H4 (cell line): ENCODE measurements at places on chromosomes 4 and X.

- DNase-seq: no peak
Observed at GRCh38 chr4:112213091-112213490, 18.5 kb upstream of the AP1AR start.

GRCh38 chr4:6229671-6230501 lies 29.5 kb upstream of the JAKMIP1 start:
- DNase-seq: no peak

- no peak for DNase-seq
Observed at GRCh38 chrX:133183806-133184205, 34.3 kb downstream of the TFDP3 start.

DNA sequence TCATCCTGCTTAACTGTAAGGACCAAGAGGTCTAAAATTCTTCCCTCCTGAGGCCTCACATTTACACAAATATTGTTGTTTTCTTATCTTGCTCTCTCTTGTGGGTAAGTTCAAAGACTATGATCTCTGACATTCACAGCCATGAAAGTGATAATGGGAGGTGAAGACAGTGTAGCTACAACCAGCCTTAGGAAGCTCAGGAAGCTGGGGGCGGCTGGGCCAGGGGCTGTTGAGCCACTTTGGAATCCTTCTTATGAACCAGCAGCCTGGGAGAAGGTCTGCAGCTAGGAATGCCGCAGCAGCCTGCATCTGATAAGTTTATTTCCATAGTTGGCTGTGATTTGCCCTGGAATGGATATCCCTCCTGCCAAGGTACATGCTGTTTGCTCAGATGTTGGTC lies 316.2 kb downstream of the STIM2 start:
- DNase-seq: no peak

DNA sequence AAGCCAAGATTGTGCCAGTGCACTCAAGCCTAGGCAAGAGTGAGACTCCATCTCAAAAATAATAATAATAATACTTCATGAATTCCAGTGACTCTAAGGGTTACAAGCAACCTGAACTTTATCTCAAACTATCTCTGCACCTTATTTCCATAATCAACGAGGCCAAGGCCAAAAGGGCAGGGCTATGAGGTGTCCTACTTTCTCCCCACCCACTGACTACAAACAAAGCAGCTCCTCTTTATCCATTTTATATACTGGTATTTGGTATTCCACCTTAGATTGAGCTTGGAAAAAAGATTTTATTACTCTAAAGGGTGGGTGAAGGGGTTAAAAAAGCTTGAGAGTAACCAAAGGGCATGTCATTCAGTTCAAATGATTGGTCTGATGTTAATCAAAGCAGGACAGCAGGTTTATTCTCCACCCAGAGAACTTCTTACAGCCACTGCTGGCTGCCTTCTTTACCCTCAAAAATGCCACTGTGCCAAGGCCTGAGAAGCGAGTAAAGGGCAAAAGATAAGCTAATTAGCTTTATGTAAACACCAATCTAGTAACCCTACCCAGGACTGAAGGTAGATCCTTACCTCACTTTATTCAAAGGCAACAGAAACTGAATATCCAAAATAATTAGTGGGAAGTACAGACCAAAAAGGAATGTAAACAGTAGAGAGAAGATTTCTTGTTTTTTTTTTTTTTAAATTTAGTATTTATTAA lies 28.2 kb downstream of the APOO start:
- no peak for DNase-seq

GRCh38 chrX:72057849-72058248 lies 73.9 kb downstream of the RTL5 start:
- DNase-seq: no peak

GRCh38 chr4:4709736-4710135 lies 149.7 kb upstream of the MSX1 start:
- no peak for DNase-seq

DNA sequence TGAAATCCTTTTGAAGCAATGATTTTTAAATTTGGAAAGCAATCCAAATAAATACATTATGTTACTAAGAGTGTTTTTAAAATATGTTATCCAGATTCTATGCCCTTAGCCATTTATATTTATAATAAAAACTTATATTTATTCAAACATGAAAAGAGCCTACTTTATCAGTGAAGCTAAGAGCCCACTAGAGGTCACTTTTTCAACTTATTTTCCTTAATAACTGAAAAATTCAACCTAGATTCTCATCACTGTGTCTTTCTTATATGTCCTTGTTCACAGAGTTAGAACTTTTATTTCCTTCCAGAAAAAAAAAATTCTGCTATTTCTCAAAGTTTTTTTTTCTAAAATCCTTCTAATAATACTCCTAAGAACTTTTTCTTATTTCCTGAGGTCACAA lies 23.9 kb downstream of the PRDM8 start:
- peak; percentile 13 for DNase-seq

GRCh38 chrX:121008920-121009319 lies 23.4 kb upstream of the CT47A1 start:
- no peak for DNase-seq

DNA sequence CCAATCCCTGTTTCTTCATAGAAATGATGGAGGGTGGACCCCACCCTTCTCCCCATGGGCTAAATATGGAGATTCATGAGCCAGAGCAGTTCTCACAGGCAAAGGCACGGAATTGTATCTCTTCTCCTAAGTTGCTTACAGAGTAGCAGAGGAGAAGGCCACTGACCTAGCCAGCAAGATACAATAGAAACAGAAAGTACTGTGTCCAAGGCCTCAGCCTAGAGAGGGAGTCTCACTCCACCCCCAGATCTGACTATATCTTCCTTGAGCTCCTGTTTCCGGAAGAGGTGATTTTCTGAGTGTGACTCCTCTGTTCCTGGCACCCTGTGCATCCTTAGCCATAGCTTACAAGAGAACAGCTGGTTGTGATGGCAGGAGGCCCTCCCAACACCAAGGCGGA lies at the start of gene FATE1:
Gene FATE1 (plus strand): TSS at position 284 of the 400 bp plus-strand sequence. CDS start 85 bp downstream, at position 369.
- no peak for DNase-seq

GRCh38 chrX:111387470-111388070 lies 24.4 kb downstream of the DCX start:
- no peak for DNase-seq

- DNase-seq: no peak
Observed at GRCh38 chr4:86278126-86278525, 81.7 kb downstream of the MAPK10 start.

DNA sequence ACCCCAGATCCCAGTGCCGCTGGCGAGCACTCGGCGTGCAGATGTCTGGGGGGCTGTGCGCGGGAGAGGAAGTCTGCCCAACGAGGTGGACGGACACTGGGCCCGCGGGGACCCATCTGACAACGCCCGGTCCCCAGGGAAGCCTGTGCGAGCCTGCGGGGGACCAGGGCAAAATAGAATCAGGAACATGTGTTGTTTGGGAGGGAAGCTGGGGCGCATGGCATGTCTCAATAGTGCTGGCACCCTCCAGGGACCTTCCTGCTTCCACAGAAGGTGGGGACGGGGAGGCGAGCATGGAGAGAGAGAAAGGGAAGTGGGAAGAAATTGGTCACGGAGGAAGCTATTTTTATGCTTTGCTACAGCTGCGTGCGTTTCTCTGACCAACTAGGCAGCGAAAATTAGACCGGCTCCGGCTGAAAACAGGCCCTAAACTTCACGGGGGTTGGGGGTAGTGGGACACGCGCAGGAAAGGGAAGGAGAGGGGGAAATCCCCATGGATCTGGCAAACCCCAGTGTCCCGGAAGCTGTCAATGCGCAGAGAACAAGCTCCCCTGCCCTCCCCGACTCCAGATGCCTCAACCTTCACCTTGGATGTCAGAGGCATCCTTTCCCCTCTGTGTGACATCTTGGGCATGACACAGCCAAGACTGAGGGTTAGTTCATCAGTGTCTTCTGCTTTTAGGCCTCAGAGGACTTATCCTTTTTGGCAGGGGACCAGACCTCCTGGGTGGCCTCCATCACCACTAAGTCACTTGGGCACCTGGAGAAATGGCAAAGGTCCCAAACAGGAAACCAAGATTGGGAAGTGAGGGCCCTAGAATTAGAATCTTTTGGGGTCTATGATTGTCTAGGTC lies 169.8 kb upstream of the BCOR start:
- DNase-seq: no peak

GRCh38 chrX:65300104-65300809 lies 234.3 kb downstream of the LAS1L start:
- DNase-seq: no peak

GRCh38 chrX:118225711-118226428 lies 109.3 kb upstream of the KLHL13 start:
- peak; percentile 31 for DNase-seq

DNA sequence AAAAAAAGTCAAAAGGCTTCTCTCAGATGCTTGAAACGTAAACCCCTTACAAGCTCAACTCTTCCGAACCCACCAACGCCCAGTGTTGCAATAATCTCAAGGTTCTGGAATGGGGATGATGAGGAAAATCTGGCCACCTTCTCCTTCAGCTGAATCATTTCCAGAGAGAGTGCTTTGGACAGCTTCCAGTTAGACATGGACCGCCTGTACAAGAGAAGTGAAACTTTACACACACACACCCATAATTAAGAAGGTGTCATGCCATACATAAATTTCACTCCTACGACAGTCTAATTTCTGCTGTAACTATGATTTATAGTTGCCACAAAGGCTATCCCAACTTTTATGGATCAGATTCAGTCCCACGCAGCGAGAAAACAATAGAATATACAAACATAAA lies 72.3 kb downstream of the PRKG2 start:
- no peak for DNase-seq

DNA sequence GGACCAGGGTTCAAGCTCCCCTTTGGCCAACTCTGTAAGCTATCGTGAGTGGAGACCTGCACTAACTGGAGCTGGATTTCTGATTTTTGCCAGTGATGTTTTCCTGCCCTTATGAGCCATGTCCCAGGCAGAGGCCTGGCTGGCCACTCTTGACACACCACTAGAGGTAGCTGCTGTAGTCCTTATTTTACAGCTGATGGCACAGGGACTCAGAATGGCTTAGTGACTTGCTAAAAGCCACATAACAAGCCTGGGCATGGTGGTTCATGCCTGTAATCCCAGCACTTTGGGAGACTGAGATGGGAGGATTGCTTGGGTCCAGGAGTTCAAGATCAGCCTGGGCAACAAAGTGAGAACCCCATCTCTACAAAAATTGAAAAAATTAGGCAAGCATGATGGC lies 33.4 kb downstream of the CYTL1 start:
- peak; percentile 70 for DNase-seq

DNA sequence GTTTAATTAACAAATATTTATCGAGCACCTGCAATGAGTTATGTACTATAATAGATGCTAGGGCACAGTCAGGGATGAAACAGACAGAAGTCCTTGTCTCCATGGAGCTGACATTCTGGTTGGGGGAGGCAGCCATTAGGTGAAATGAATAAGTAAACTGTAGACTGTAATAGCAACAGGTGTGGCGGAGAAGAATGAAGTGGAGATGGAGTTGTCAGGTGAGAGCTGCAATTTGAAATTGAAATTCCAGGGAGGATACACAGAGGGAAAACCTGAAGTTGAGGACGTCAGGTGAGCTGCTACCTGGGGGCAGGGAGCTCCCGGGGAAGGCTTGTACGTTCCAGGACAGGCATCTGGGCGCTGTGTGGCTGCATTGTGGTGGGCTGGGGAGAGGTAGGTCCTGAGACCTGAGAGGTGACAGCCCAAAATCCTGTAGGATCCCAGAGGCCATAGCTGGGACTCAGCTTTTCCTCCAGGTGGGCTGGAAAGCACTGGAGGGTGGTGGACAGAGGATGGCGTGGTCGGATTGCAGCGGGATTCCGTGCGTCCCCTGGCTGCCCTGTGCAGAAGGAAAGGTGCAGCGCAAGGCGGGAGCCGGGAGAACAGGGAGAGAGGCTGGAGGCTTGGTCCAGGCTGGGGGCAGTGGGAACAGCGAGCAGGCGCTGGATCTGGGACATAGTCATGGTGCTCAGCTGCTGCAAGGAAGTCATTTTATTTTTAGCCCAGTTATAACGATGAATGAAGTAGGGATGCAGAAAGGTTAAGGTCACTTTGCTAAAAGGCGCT lies 24.8 kb downstream of the CYTL1 start:
- DNase-seq: no peak

- no peak for DNase-seq
Observed at GRCh38 chr4:84490663-84491062, 8.4 kb downstream of the NKX6-1 start.
